ENCODE measurements at places on chromosomes 6 and 20.

DNA sequence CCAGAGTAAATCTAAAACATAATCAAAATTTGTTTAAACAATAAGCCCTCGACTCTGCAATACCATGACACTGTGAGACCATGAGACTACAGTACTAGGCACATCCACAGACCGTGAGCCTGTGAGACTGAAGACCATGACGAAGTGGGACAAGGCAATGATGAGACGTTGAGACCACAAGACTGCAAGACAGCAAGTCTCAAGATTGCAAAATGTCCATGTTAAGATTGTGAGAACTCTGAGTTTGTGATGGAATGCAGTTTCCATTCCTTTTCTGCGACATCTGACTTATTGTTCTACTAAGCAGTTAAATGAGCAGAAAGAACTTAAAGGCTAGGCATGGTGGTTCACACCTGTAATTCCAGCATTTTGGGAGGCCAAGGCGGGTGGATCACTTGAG is 102.1 kb upstream of the PHACTR1 start:
- DNase-seq = no peak

- DNase-seq = no peak
Observed at GRCh38 chr6:1321738-1322137, 9.8 kb downstream of the FOXQ1 start.

DNA sequence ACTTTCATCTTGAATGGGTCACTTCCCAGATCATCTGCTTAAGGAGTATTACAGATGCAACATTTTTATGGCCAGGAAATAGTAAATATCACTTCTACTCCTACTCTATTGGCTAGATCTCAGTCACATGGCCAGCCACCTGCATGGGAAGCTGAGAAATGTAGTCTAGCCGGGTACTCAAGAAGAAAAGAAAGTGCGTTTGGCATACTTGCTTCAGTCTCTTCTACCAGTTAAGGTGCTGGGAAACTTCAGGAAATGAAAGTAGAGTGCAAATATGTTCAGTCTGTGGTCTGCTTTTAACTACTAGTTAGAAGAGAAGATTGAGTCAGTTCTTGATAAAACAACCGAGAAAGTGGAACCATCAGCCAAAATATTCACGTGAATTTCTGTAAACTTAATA is 129.2 kb downstream of the PDSS2 start:
- no peak for DNase-seq

- no peak for DNase-seq
Observed at GRCh38 chr20:17612287-17612991, 42.6 kb downstream of the DSTN start.

- no peak for DNase-seq
Observed at GRCh38 chr6:79671600-79672266, 40.6 kb downstream of the SH3BGRL2 start.

DNA sequence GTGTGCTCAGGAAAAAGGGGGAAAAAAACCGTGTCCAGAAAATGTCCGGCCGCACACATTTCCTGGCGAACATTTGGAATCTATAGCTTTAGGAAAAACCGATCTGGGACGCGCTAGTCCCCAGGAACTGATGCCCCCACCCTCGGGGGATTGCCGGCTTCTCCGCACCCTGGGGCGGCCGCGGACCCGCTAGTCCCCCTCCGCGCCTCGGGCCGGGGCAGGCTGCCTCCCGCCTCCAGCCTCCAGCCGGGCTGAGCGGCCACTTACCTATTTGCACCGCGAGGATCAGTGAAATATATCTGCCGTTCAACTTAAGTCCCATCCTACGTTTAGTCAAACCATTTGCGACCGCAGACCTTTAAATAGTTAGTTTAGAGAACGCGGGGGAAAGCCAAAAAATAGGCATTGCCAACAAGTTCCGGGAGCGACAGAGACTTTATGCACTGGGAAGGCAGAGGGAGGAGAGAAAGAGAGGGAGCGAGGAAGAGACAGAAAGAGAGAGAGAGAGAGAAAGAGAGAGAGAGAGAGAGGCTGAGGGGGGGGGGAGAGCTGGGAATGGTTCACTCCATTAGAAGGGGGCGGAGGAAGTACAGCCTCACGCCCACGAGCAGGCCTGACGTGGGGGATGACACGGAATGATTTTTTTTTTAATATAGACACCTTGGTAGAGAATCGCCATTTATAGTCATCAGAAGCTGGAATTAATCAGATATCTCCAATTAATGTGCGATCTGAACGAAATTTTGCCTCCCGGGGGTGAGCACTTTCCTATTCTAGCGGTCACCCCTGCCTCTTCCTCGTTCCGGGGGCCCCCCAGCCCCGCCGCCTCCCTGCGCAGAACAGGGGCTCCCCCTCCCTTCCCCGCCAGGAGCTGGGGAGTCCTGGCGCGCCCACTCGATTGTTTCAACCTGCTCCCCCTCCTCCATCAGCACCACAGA is at the start of gene NRN1:
Gene NRN1 (minus strand): TSS at position 498 of the 938 bp plus-strand sequence. CDS start 176 bp downstream, at position 322.
- no peak for DNase-seq

GRCh38 chr6:98116455-98116854 is 717.9 kb upstream of the POU3F2 start:
- no peak for DNase-seq

DNA sequence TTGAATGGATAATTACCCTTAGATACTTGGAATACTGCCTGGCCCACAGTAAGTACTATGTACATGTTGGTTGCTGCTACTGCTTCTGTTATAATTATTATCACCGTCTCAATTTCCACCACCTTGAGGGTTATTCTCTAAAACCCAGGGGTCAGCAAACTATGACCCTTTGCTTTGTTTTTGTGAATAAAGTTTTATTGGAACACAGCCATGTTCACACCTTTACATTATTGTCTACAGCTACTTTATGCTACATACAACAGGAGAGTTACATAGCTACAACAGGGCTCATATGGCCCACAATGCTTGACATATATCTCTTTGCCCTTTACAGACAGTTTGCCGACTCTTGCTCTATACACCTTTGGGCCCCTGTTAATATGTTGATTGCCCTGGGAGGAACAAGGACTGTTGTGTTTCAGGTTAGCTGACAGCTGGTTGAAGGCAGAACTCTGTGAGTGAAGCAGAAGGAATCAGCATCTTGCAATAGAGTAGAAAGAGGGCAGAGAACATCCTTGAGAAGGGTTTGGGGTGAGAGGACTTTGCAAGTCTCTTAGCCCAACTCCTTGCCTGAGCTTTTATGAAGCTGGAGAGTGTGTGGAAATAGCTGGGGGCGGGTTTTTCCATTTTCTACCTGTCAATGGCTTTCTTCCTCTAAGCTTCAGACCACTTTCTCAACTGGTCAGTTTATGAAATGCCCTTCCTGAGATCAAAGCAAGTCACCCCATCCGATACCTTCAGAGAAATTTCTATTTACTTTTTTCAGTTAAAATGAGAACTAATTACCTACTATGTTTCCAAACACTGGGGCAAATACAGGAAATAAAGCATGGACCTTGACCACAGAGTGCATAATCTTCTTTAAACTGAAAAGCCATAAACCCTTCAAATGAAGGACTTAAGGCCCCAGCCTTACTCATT is 3.5 kb upstream of the MEP1A start:
- no peak for DNase-seq

GRCh38 chr6:79385893-79386292 is 151.3 kb downstream of the LCA5 start:
- DNase-seq = no peak

DNA sequence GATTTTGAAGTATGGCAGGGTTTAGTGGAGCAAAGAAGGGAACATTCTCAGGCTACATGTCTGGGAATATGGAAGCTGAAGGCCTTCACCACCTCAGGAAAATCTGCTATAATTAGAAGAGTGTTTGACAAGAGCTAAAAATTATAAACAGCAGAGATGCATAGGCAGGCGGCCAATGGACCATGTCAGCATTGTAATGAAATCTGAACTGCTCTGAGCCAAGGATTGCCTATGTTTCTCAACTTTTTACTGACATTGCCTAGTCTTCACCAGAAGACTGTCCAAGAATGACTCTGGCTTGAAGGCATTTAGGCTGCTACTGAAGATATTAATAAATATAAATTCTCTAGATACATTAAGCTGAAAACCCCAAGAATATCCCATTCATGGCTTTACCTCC is 84.1 kb downstream of the C6orf52 start:
- DNase-seq = no peak

- peak; percentile 20 for DNase-seq
Observed at GRCh38 chr6:34055223-34055933, 90.5 kb downstream of the GRM4 start.

DNA sequence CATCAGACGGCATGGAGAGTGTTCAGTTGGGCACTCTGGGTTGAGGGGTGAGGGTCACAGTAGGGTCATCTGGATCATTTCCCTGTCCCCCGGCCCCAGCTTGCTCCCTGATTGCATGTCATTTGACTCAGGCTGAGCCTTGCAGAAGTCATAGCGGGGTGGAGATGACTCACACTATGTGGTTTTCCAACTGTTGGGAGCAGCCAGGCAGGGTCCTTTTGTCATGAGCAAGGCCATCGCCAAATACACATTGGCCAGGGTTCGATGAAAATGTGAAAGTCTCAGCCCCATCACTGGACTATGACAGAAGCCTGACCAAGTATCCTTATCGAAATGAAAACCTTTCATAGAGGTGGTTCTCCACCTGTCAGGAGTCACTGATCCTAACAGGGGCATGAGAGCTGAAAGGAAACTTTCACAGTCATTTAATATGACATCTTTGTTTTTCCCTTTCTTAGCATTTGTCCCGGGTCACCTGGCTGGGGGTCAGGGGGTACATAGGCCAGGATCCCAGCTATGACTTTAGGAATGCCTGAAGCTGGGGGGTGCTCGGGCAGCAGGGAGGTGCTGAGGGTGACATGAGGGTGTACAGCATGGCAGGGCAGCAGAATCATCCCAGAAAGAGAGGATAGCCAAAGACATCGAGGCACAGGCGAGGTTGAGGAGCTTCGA is 70.2 kb upstream of the CD93 start:
- no peak for DNase-seq

GRCh38 chr20:2778602-2779321 is 21.7 kb downstream of the CPXM1 start:
- no peak for DNase-seq
